ENCODE measurements at places on chromosomes 6 and 20.

DNA sequence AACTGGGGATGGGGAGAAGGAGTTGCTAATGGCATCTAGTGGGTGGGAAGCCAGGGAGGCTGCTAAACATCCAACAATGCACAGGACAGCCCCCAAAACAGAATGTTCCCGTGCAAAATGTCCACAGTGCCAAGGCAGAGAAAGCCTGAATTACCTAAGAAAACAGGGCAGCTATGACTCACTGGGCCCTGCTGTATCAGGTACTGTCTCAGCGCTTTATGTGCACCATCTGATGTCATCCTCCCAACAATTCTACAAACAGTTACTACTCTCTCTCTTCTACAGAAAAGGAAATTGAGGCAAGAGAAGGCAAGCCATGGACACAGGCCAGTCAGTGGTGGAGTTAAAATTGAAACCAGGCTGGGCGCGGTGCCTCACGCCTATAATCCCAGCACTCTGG, 3.1 kb downstream of the YTHDF1 start:
- DNase-seq = no peak

DNA sequence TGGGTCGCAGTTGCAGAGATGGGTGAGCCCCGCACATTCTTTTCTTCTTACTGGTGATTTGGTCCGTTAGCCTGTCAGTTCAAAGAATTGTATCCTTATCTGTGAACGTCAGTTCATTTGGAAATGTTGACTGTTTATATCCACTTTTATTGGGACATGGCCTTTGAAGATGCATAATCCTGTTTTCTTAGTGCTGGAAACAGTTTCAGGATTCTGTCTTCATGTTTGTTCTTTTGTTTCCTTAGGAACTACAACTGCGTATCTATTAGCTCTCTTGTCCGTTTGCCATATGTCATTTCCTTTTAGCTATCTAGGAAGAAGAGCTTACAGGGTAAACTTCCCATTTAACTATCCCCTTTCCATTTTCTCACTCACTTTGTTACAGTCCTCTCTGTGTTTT, 35.0 kb upstream of the TULP1 start:
- DNase-seq = no peak

GRCh38 chr6:141848029-141848890, 284.5 kb upstream of the GJE1 start:
- no peak for DNase-seq

DNA sequence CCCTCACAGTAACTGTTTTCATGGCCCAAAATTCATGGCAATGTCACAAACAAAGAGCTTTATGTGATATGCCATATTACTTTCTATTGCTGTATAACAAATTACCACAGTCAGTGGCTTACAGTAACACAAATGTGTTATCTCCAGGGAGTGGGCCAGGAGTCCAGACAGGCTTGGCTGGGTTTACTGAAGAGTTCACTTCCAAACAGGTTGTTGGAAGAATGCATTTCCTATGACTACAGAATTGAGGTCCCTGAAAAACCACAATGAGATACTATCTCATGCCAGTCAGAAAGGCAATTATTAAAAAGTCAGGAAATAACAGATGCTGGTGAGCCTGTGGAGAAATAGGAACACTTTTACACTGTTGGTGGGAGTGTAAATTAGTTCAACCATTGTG, 431.9 kb downstream of the PKHD1 start:
- no peak for DNase-seq

GRCh38 chr6:658244-658643, 1.3 kb upstream of the HUS1B start:
- no peak for DNase-seq

- DNase-seq = no peak
These were observed 29.4 kb upstream of the KIF6 start for GRCh38 chr6:39754514-39755115.
